ENCODE measurements at places on chromosomes 2 and 18. TPM values are rescaled to one million over a fixed set of nuclear protein-coding genes. Genes with fewer than 3 reads are reported as not detected.

- H3K36me3 ChIP-seq = no peaks in the 10 kb centered on the region
- no peak overlapping the region for H3K4me3 ChIP-seq
- no peak for DNase-seq
- no peaks in the 10 kb centered on the region for H3K4me1 ChIP-seq
- no peak overlapping the region for H3K27ac ChIP-seq
- no peaks in the 10 kb centered on the region for H3K27me3 ChIP-seq
These were observed 25.2 kb upstream of the TMEM237 start for GRCh38 chr2:201668402-201668910.

DNA sequence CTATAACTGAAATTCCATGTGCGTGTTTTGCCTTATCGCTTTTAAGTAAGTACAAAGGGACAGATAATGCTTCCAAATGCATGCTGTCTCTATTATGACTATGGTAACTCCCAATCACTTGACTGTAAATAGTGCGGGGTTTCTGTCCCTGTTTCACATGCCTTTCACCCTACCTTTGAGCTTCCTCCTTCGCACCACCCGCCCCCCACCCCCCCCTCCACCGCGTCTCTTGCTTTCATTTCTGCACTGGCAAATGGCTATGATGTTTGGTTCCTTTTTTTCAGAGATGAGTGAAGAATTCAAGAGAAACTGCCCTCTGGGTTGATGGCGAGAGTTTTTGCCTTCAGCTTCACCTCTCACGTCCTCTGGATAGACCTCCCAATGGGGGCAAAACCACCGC, 25.0 kb upstream of the SPP2 start:
- DNase-seq = no peak
- H3K4me1 ChIP-seq = no peaks in the 10 kb centered on the region
- H3K36me3 ChIP-seq = no peaks in the 10 kb centered on the region
- H3K4me3 ChIP-seq = peak overlapping the region; percentile 36
- H3K27ac ChIP-seq = no peak overlapping the region
- H3K27me3 ChIP-seq = peaks cover 9% of the 10 kb centered on the region

DNA sequence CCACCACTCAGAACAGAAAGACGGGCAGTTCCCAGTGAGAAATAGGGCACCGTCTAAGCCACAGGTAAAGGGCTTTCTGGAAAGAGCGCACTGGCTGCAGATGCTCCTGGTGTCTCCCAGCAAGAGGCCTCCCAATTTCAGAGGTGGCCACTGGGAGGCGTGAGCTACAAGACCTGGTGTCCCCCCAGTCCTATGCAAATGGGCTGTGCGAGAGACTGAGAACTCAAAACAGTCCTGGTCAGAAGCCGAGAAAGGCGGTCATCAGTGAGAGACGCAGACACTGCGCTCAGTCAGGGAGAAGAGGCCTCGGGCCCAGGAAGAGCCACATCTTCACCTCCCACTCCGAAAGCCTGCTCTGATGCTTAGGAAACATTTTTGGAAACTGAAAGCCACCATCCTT, 179.5 kb downstream of the EIPR1 start:
- no peak overlapping the region for H3K27ac ChIP-seq
- H3K27me3 ChIP-seq = no peaks in the 10 kb centered on the region
- no peaks in the 10 kb centered on the region for H3K4me1 ChIP-seq
- no peak overlapping the region for H3K4me3 ChIP-seq
- no peak for DNase-seq

DNA sequence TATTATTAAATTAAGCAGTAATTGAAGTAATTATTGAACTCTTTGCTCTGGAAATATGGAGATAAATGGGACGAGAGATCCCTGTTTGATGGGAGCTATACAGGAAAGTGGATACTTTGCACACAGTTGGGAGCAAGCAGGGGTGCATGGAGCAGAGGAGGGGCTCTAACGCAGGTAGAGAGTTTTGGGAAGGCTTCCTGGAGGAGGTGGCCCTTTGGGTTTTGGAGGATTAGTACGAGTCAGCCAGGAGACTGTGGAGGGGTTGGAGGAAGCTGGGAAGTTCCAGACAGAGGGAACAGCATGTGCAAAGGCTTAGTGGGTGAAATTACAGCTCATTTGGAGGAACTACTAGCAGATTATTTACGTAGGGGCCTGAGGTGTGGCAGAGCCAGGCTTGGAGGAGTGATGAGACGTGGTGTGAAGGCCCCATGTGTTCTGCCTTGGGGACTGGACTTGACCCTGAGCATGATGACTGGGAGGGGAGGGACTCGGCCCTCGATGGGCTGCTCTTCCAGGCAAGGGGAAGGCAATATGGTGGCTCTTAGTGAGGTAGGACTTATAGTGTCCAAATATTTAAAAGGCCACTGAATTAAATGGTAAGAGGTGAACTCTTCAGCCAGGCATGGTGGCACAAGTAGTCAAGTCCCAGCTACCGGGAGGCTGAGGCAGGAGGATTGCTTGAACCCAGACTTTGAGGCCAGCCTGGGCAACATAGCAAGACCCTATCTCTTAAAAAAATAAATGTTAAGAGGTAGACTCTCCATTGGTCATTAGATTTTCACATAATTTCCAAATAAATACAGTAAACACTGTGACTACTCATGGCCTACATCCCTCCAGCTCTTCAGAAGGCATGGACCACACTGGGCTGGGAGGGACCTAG, 30.2 kb downstream of the GREB1 start:
- H3K4me1 ChIP-seq = no peaks in the 10 kb centered on the region
- H3K27me3 ChIP-seq = no peaks in the 10 kb centered on the region
- DNase-seq = no peak
- no peaks in the 10 kb centered on the region for H3K36me3 ChIP-seq
- H3K27ac ChIP-seq = no peak overlapping the region

GRCh38 chr2:224412141-224413015, 10.5 kb upstream of the FAM124B start:
- no peak overlapping the region for H3K4me3 ChIP-seq
- H3K36me3 ChIP-seq = no peaks in the 10 kb centered on the region
- no peaks in the 10 kb centered on the region for H3K27me3 ChIP-seq

DNA sequence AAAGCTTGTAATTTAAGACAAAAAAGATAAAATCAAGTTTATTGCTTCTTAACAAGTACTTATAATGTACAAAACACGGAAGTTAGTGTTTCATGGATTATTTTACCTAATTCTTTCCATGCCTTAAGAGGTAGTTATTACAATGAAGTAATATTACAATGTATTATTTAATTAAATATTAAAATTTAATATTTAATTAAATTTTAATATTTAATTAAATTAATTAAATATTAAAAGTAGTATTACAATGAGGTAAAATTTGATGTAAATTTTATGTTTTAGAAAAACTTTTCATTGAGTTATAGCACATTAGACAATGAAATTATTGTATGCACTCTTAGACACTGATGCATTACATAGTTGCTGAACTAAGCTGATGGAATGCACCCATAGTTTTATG, 220.7 kb upstream of the NETO1 start:
- no peaks in the 10 kb centered on the region for H3K27me3 ChIP-seq
- no peak for DNase-seq
- no peaks in the 10 kb centered on the region for H3K4me1 ChIP-seq
- H3K36me3 ChIP-seq = no peaks in the 10 kb centered on the region
- no peak overlapping the region for H3K27ac ChIP-seq
- H3K4me3 ChIP-seq = no peak overlapping the region

GRCh38 chr2:238872026-238872425, 24.1 kb downstream of the TWIST2 start:
- H3K4me1 ChIP-seq = no peaks in the 10 kb centered on the region
- H3K36me3 ChIP-seq = no peaks in the 10 kb centered on the region
- H3K4me3 ChIP-seq = no peak overlapping the region
- no peak for DNase-seq

- DNase-seq = no peak
- no peaks in the 10 kb centered on the region for H3K4me1 ChIP-seq
These were observed 271.3 kb downstream of the MREG start for GRCh38 chr2:215742021-215742420.

DNA sequence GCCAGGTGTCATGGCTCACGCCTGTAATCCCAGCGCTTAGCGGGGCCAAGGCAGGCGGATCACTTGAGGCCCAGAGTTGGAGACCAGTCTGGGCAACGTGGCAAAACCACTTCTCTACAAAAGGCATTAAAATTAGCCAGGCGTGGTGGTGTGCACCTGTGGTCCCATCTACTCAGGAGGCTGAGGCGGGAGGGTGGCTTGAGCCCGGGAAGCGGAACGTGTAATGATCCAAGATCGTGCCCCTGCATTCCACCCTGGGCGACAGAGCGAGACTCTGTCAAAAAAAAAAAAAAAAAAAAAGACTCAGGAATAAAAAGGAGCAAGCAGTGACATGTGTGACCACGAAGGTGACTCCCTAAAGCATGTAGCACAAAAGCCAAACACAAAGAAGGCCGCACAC, 50.1 kb upstream of the SALL3 start:
- H3K4me1 ChIP-seq = no peaks in the 10 kb centered on the region
- no peak overlapping the region for H3K4me3 ChIP-seq
- no peak for DNase-seq
- H3K27ac ChIP-seq = no peak overlapping the region
- H3K36me3 ChIP-seq = no peaks in the 10 kb centered on the region
- no peaks in the 10 kb centered on the region for H3K27me3 ChIP-seq

ARID5A gene
- polyA plus RNA-seq = 57.2 TPM

DSEL gene
- polyA plus RNA-seq = 1.6 TPM

NGEF gene
- polyA plus RNA-seq = 0.18 TPM

KCNE4 gene
- polyA plus RNA-seq = 2.1 TPM

Measured in thymus (tissue), 14 donors.